ENCODE measurements at places on chromosomes 7 and 10.

DNA sequence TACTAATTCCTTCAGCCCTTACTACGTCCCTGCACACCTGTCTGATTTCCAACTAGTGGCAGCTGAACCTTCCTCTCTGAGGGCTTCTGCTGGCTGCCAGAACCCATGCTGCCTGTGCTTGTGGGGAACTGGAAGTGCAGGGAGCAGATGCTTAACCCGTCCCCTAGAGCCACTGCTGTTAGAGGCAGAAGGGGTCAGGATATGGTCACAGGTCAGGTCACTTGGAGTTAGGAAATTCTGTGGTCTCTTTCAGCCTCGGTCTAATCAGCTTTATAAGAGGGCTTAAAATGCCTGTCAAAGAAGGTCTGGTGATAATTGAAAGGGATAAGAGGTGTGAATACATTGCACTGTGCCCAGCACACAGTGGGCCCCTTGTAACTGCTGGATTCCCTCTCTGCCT lies 82.0 kb downstream of the PLPP4 start:
- no peak for DNase-seq

GRCh38 chr7:127692200-127692599 lies 40.2 kb downstream of the SND1 start:
- DNase-seq: no peak

DNA sequence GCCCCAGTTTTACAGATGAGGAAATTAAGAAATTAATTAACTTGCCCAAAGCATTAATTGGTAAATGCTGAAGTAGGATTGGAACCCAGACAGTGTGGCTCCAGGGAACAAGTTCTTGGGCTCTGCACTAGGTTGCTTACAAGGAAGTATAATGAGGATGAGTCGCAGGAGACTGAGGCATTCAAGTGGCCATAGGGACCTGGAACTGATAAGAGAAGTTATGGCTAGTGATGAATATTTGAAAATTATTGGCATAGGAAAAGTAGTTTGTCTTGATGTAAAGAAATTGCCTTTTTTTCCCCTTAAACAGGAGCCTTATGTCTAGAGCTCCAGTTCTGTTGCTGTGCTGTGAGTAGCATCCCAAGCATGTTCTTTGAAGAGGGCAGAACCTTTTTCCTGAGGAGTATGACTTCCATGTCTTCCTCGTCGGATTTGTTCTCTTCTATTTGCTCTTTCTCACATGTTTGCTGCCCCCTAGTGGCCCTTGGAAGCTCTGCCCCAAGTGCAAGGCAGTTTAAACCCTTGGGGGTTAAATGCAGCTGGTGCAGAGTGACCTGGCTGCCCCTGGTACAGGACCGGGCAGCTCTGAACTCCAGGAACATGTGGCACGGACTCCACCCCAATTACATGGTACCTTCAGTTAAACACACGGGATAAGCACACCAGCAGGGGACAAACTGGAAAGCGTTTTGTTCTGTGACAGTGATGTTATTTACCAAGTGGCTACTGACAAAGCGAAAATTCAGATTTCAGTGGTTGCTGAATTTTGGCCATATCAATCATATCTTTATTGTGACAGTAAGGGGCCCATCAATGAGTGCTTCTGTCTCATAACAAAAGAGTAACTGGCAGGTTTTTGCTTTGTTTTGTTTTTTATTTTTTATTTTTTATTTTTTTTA lies 148.8 kb downstream of the HECW1 start:
- DNase-seq: peak; percentile 66

- DNase-seq: peak; percentile 75
These were observed at the start of gene USP54 for GRCh38 chr10:73590881-73591799. Gene USP54 (minus strand): TSS chr10:73591342. CDS start chr10:73575658, 15,684 bp downstream.

DNA sequence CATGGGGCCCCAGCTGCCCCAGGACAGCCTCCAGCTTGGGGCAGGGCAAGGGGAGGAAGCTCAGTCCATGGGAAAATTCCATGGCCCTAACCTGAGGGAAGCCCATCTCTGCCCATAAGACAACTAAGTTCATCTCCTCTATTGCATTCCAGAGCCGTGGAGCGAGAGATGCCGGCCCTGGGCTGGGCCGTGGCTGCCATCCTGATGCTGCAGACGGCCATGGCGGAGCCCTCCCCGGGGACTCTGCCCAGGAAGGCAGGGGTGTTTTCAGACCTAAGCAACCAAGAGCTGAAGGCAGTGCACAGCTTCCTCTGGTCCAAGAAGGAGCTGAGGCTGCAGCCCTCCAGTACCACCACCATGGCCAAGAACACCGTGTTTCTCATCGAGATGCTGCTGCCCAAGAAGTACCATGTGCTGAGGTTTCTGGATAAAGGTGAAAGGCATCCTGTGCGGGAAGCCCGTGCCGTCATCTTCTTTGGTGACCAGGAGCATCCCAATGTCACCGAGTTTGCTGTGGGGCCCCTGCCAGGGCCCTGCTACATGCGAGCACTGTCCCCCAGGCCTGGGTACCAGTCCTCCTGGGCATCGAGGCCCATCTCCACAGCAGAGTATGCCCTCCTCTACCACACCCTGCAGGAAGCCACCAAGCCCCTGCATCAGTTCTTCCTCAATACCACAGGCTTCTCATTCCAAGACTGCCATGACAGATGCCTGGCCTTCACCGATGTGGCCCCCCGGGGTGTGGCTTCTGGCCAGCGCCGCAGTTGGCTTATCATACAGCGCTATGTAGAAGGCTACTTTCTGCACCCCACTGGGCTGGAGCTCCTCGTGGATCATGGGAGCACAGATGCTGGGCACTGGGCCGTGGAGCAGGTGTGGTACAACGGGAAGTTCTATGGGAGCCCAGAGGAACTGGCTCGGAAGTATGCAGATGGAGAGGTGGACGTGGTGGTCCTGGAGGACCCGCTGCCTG lies 4.3 kb downstream of the AOC1 start:
- DNase-seq: no peak

DNA sequence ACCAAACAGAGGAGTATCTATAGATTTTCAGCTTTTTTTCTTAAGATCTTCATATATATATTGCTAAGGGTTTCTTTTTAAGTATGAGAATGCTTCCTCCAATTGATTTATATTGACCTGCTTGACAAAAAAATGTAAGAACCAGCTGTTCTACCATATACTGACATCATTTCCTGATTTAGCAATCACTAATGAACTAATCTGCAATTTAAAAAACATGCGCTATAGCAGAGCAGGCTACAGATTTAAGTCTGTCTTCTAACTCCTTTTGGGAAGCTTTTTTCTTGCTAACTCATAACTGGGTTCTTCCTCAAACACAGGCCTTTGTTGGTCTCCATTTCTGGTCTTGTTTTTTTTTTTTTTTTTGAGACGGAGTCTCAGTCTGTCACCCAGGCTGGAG lies 33.2 kb downstream of the ABCC2 start:
- no peak for DNase-seq

DNA sequence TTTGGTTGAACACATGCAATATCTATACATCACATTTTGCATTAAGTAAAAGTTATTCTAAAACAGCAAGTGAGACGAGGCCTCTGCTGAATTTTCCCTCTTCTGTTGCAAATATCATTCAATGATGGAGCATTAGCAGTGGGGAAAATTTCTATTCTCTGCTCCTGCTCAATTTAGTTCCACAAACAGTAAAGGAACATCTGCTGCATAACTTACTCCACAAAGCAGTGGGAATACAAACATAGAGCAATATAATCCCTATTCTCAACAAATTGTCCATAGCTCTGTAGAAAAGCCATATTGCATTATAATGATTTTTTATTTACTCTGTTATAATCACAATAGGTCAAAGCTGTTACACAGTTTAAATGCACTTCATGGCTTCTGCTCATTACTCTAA lies 5.9 kb downstream of the AGR3 start:
- no peak for DNase-seq

- no peak for DNase-seq
These were observed 12.8 kb upstream of the DRGX start for GRCh38 chr10:49408519-49409306.

DNA sequence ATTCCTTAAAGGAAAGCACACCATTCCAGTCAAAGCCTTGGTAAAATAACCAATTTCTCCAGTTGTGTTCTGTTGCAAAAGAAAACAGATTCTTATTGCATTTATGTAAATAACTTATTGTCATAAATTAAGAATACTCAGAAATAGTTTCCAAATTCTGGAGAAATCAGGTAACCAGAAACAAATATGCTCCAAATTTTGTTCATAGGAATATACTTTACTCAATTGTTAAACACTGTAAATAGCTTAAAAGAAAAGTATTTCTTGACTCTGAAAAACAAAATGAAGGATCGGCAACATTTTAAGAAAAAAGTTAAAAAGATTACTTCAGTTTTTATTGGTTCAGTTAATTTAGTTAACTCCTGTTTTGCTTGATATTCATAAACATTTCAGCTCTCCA lies 67.1 kb upstream of the PIK3CG start:
- DNase-seq: no peak

- DNase-seq: no peak
These were observed 17.2 kb downstream of the BTBD16 start for GRCh38 chr10:122288262-122288661.

- DNase-seq: no peak
These were observed 16.8 kb upstream of the VPS26A start for GRCh38 chr10:69107176-69107490.

GRCh38 chr7:71386152-71386785 lies 254.3 kb downstream of the GALNT17 start:
- no peak for DNase-seq

DNA sequence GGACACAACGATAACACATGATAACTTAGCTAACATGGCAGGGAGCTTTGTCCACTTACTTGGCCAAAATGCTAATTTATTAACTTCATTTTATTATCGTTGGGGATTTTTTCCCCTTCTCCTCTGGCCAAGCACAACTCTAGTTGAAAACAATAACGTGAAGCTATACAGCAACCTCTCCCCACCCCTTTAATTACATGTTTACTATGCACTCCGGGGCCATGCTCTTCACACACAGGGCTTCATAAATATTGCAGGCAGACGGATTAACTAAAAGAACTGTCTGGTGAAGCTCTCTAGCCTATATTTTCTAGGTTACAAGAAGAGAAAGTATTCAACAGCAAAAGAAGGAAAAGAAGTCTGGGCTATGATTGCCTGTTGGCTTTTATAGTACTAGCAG lies 51.7 kb downstream of the XRCC2 start:
- DNase-seq: no peak

- no peak for DNase-seq
These were observed 83.4 kb downstream of the TMEM178B start for GRCh38 chr7:141157138-141157765.

GRCh38 chr7:54758702-54759592 lies at the start of gene SEC61G:
Gene SEC61G (minus strand): TSS chr7:54759211. CDS start chr7:54757588, 1,623 bp downstream.
- peak; percentile 96 for DNase-seq

- DNase-seq: no peak
These were observed 95.8 kb downstream of the PARD3 start for GRCh38 chr10:34719328-34719727.

DNA sequence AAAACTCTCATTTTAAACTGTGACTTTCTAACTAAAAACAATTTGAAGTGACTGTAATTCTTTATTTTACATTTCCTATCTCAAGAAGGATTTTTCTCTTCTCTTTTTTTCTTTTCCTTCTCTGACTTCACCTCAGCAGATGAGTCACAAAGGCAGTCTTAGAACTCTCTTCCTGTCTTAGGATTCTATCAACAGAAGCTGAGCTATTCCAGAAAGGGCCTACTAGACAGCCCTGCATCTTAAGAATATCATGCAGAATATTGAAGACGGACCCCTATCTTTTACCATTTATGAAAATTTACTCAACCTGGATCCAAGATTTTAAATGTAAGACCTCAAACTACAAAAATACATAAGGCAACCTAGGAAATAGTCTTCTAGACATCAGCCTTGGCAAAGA lies 365.7 kb upstream of the SEMA3C start:
- DNase-seq: no peak

GRCh38 chr7:156725073-156725472 lies 84.5 kb downstream of the RNF32 start:
- no peak for DNase-seq

- DNase-seq: peak; percentile 11
These were observed 7.6 kb upstream of the ORAI2 start for GRCh38 chr7:102425639-102426267.

DNA sequence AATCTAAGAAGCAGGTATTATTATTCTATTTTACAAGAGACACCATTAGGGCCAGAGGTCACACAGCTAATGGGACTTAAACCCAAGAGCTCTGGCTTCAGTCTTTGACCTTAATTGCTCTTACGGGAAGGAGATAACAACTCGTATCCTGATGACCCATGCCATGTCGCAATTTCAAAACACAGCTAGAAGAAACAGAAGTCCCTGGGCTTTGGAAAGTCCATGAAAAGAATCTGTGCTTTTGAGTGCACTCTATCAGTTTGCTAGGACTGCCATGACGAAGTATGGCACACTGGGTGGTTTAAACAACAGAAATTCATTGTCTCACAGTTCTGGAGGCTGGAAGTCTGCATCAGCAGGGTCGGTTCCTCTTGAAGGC lies 247.8 kb upstream of the AOAH start:
- DNase-seq: no peak

DNA sequence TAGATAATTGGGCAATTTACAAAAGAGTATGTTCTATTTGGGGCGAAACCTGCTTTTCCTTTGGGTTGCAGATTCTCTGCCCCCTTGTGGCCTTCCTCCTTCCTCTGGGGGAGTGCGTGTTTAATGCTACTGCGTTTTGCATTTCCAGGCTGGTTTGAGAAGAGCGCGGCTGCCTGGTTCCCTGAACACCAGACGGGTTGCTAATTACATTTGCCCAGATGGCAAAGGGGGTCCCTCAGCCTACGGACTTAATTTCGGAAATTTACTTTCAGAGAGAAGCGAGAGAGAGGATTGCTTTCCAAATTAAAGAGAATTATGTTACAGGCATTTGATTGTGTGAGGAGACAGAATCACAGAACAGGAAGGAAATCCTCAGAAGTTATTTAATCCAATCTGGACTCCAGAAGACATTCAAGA lies 91.9 kb upstream of the JAZF1 start:
- DNase-seq: peak; percentile 63

GRCh38 chr10:122054048-122055025 lies 65.4 kb downstream of the TACC2 start:
- no peak for DNase-seq

Data from midbrain (tissue), 1 donor.